ENCODE measurements at places on chromosomes 1 and 21.

DNA sequence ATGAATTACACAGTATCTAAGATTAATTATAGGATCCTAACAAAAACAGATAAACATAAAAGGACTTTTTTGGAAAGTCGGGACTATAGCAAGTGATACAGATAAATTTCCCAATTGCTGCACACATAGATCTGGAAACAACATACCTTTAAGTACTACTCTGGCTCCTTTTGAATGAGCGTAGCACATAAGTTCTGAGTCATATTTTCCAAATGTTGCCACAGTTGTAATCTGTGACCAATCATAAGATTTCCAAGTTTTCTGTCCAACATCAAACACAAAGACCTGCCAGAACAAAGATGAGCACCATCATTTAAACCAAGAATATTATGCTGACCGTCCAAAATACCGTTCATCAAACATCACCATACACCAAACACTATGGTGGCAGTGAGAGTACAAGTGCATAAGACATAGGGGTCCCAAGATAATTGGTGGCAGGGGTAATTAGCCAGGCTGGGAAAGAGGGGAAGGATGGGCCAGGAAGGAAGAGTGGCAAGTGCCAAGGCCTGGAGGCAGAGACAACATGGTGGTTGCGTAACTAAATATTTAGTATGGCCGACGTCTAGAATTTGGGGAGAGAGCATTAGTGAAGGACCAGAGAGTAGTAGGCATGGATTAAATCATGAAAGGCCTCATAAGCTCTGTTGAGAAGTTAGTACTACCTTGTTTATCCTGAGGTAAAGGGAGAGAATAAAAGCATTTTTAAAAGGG is 3.6 kb downstream of the CTBS start:
- DNase-seq = no peak

DNA sequence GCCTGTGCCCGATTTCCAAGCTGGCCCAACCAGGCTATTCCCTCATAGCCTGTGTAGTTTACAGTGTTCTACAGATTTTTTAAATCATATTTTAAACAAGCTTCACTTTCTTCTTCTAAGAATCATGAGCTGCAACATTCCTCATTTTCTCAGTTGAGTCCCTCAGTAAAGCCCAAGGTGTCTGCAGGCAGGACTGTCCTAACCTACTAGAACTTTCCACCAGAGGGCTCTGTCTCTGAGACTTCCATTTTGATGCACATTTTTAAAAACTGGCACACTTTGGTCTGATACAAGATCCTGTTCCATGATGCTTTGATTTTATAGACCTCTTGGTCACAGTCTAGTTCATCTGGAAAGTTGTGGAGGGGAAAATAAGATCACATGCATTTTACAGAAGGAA is 21.6 kb upstream of the SLAMF6 start:
- DNase-seq = no peak

DNA sequence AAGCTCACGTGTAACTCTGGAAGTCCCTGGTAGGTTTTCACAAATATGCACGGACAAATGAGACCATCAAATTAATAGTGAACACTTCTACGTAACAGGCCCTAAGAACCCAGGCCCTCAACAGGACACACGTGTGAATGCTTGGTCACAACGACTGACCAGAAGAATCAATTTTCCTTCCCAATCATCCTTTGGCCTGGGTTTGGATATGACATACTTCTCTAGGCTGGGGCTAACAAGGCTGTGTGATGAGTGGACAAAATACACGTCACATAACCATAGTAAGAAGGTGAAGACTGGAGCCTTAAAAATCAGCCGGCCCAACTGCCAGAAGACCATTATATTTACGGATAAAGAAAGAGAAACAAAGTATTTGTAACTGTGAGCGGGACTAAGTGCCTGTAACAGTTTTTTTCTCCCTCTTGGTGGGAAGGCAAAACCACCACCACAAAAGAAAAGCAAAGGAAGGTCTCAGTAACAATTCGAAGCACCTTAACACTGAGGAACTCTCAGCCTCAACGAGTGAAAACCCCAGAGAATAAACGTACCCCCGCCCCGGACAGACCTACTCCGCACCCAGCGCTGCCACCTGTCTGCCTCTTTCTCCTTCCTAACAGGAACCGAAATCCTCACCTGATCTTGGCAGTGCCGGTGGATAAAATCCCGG is 450 bp downstream of the SDE2 start:
- no peak for DNase-seq

DNA sequence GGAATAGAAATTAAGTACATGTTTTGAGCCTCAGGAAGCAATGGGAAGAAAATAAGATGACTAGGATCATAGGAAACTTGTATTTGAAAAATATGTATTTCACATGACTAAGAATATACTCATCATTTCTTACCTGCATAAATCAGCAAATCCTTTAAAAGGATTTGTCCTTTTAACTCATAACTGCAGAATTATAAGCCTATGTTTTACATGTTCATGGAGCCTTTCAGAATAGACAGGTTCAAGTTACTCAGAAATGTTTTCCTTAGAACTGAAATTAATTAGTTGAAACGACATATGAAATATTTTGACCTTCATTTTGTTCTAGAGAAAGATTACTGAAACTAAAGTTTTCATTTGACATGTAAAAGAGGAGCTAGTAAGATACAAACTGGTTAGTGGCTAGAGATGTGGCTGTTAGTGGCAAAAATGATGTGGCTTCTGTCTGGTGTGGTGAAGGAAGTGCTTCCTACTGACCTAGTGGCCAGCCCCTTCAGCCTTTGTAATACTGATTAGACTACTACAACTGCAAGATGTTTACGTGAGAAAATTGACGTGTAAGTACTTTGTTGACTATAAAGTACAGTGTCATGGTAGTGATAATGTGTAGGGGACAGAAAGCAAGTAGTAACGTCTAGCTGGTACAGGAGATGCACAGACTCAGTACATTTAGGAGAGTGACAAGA is 54.7 kb downstream of the PACC1 start:
- no peak for DNase-seq

DNA sequence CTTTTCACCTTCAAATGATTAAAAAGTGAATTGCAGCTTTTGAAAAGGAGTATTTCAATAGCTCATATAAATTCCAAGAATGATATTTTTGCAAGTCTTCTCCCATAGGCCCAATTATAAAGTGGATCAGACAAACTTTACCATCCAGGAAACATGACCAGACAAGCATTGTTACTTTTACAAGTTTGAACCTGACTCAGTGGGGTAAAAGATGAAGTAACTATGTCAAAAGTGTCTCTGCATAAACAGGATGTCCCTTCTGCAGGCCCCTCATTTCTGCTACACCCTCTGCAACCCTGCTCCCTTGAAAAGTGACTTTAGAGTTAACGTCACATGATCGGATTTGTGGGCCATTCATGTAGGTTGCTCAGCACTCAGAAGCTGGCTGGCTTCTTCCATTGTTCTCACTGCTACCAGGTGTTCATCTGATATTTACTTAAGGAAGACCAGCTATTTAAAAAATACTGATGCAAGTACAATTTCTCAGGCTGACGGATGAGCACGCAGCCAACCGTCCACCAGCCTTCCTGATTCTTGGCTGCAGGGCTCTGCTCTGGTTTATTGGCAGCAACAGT is 32.3 kb downstream of the URB1 start:
- DNase-seq = no peak

DNA sequence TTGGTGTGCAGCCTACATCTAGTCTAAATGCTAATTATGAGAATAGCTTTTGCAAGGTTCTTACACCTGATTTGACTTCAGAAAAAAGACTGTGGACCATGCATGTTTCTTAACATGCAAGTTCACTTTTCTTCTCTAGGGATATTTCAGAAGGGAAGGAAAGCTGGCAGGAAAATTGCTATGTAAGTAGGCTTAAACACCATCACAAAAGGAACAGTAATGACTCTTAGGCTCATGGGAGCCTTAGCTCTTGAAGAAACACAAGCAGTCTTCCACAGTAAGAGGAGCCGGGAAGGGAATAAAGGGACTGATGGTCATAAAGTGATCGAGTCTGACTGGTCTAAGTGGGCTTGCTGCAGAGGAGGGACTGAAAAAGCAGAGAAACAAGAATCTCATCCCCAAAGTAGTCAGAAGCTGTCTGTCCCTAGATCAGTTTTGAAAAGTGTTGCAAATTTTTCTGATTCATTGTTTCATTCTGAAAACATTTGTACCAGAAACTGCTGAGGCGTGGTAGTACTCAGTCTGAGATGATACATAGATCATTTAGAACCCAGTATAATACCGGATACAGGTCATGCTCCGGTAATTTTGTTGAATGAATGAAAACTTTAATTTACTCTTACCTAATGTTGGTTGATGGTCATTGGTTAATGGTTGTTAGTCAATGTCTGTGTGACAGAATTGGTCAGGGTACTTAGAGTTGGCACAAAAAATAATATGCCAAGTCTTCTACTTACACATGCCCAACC is 40.9 kb downstream of the SMYD2 start:
- no peak for DNase-seq

- no peak for DNase-seq
These were observed 6.3 kb downstream of the RGS5 start for GRCh38 chr1:163196449-163196787.

DNA sequence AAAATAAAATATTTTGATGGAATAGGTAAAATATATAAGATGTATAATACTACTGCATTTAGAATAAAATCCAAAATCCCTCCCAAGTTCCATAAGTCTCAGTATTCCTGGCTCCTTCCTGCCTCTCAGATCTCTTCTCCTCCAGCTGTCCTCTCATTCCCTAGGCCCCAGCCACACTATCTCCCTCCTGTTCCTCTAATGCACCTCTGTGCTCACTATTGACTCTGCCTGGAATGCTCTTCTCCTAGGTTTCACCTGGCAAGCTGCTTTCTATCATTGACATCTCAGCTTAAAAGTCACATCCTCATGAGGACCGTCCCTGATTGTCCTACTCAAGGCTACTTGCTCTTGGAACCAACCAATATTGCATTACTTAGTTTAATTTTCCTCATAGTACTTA is 7.2 kb downstream of the NME7 start:
- DNase-seq = no peak

DNA sequence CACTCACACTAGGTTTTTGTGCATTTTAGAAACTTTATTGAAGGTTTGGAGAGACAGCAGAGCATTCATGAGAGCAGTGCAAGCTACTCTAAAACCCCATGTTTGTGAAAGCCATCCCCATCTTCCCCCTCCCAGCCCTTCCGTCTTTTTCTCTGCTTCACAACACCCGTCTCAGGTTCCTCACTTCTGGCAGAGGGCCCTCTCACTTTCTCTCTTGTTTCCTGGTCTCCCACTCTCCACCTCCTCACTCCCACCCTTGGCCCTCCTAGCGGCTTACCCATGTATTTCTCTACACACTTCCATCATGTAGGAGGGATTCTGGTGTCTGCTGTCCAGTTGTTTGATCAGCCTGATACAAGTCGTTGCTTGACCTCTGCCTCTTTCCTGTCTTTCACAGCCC is 92.7 kb downstream of the LRRC8C start:
- DNase-seq = no peak

DNA sequence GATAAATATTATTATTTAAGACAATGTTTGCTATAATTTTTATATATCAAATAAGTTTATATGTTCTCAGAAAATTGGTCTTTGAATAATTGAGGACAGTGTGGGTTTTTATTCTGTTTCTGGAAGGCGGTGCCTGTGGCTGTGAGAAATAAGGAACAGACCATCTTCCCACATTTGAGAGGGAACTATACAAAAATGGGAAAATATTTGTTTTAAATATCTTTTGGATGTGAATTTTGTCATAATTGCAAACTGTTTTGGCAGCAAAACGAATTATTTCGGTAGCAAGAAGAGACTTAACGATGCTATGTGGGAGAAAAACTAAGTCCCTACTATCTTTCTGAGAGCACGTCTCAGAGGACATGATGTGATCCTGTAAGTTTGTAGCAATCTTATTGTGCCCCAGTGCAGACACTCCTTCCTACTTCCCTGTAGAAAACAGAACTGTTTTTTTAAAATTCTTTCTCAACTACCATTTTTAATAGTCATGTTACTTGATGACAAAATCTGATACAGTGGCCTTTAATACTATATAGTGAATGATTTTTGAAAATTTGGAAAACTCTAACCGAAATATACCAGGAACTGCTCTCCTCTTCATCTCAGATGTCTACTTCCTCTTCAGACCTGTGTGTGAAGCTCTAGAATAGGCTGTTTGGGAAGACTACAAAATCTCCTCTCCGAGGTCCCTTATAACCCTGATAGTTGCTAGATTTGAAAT is 25.4 kb downstream of the PTPRC start:
- DNase-seq = no peak

- DNase-seq = no peak
These were observed 5.2 kb upstream of the HSD3B2 start for GRCh38 chr1:119409731-119410130.

GRCh38 chr1:65866439-65866838 is 73.7 kb downstream of the PDE4B start:
- DNase-seq = no peak

DNA sequence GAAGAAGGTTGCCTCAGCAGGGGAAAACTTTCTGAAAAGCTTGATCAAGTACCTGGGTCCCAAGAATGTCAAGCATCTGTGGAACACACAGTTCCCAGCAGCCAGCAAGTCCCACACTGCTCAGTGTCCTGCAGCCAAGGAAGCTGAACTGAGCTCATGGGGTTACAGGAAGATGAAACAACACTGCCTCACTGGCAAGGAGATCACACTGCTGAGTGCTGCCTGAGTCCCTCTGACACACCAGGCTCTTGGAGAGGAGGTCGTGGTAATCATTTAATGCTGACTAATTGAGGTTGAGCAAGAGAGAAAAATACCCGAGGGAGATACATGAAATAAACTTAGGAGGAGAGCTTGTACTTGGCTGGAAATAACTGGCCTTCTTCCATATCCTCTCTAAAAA is 75.2 kb downstream of the MPZL1 start:
- no peak for DNase-seq

- no peak for DNase-seq
These were observed 73.0 kb downstream of the DAP3 start for GRCh38 chr1:155761736-155762405.

DNA sequence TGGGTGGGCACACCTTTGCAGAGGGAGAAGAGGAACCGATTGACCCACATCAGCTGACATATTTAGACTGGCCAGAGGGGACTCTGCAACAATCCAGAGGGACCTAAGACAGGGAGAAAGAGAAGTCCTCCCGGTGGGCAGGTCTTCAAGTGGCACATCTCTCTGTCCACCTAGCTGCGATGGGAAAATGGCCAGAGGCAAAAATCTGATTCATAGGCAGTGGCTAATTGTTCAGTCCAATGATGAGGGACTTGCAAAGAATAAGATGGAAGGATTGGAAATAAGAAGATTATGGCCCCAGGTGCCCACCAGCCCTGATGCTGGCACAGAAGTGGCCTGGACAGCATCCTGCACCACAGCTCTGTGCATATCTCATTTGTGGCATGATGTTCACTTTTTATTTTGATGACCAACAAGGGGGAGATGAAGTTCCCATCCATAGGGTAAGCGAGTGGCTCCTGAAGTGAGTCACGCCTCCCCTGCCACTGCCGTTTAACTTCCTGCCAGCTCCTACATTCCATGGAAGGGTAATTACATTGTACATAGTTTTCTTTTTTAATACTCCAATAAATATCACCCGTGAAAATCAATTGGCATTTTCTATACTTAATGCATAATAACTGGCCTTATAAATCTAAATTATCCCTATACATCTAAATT is 659.6 kb downstream of the MATN1 start:
- no peak for DNase-seq

Data from CD4-positive, alpha-beta T cell (primary cell).